Endothelial cell of umbilical vein (primary cell): ENCODE measurements at places on chromosomes 6 and 20.
A peak's percentile ranks its signal among the peaks of the same experiment; 100 is the strongest.

DNA sequence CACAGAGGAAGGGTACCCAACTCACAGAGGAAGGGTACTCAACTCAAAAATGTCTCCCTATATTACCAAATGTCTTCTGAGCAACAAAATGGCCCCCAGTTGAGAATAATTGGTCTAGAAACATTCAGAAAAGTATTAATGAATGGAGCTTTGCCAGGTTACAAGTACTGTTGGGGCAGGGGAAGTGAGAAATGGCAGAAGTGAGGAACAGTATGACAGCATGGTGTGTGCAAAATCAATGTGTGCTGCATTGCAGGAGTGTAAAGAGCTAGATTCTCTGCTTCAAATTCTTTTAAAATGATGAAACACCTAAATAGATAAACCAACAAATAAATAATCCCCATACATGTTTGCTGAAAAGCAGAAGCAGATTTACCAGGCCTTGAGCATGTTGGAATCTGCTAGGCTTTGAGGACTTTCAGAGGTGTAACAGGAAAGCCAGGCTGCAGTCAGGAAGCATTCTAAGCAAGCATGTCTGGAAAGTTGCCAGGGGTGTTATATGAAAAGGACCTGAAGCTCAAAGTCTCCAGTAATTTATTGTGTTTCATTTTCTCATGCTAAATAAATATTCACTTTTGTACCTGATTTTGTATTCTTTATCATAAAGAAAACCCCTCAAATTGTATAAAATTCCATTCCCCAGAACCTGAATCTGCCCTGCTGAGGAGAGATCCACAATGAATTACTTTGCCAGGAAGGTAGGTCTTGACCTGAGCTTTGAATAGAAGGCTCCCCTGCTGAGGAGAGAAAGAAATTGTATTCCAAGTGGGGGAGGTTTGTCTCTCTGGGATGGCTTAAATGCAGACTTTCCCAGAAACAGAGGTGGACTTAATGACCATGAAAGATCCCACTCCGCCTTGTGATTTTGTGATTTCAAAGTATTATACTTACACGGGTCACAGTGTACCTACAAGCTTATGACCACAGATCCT, 265.0 kb upstream of the MARCKS start:
- H3K4me3 ChIP-seq: no peak overlapping the region
- H3K27ac ChIP-seq: no peak overlapping the region
- peaks cover 16% of the 10 kb centered on the region for H3K4me1 ChIP-seq
- no peaks in the 10 kb centered on the region for H3K27me3 ChIP-seq
- DNase-seq: peak; percentile 78

GRCh38 chr6:142300302-142300701, 1.5 kb upstream of the ADGRG6 start:
- H3K4me1 ChIP-seq: peaks cover 26% of the 10 kb centered on the region
- H3K36me3 ChIP-seq: no peaks in the 10 kb centered on the region
- no peak overlapping the region for H3K4me3 ChIP-seq
- no peak for DNase-seq

DNA sequence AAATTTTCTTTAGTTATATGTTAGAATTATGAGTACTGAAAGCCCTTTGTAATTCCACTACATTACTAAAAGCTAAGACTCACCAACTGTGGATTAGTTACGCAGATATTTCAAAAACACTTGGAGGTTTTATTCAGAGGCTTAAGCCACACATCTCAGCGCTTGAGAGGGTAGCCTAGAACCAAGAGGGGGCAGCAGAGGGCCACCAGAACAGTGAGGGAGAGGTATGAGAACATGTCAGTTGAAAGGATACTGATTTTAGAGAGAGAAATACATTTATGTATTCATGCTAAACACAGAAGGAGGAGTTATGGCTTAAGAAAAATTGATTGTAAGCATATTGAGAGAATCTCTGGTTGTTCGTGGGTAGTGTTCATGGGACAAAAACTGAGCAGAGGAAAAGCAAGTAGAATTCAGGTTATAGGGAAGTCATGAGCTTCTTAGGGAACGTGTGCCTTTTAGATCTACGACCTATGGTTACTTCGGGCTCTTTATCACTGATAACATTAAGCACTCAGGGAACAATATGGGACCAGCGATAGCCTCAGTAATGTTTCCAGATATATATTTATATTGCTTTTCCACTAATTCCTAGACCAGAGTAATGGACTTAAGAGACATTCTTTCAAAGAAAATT, 20.4 kb upstream of the SERINC1 start:
- H3K4me3 ChIP-seq: no peak overlapping the region
- peak; percentile 78 for DNase-seq
- H3K36me3 ChIP-seq: no peaks in the 10 kb centered on the region
- peaks cover 12% of the 10 kb centered on the region for H3K27me3 ChIP-seq
- no peak overlapping the region for H3K27ac ChIP-seq
- no peaks in the 10 kb centered on the region for H3K4me1 ChIP-seq

GRCh38 chr20:62534526-62535221, 58.9 kb upstream of the GATA5 start:
- H3K27ac ChIP-seq: no peak overlapping the region
- H3K36me3 ChIP-seq: no peaks in the 10 kb centered on the region
- H3K4me3 ChIP-seq: no peak overlapping the region
- DNase-seq: no peak

GRCh38 chr6:151286214-151286613, 46.4 kb downstream of the AKAP12 start:
- H3K36me3 ChIP-seq: no peaks in the 10 kb centered on the region
- no peak overlapping the region for H3K27ac ChIP-seq
- DNase-seq: peak; percentile 54
- H3K4me3 ChIP-seq: no peak overlapping the region
- peaks cover 33% of the 10 kb centered on the region for H3K4me1 ChIP-seq

GRCh38 chr6:35973670-35974222, 50.7 kb downstream of the SLC26A8 start:
- DNase-seq: no peak
- H3K27me3 ChIP-seq: no peaks in the 10 kb centered on the region
- H3K4me1 ChIP-seq: peaks cover 6% of the 10 kb centered on the region
- no peak overlapping the region for H3K4me3 ChIP-seq
- H3K36me3 ChIP-seq: no peaks in the 10 kb centered on the region
- no peak overlapping the region for H3K27ac ChIP-seq

DNA sequence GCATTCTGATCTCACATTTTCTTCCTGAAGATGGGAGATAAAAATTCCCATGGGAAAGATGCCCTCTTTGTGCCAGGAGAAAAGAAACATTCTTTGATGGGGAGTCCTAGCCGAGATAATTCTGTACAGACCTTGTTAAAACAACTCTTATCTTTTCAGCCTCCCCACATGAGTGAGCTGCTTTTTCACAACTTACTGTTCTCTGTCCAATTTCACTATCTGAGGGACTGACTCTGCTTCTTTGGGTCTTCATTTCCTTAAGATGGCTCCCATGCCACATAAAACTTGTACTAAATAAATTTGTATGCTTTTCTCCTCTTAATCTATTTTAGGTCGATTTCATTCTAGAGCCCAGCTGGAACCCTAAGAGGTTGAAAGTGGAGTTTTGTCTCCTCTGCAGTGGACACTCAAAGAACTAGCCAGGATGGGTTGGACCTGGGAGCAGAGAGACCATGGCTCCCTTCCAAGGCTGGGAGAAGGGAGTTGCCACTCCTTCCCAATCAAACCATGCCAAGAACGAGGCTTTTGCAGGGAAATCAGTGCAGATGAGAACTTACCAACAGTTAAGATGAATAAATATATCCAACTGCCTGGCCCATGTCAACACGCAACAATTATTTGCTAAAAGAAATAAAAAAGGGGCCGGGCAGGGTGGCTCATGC, 285.8 kb upstream of the SULF2 start:
- no peak overlapping the region for H3K27ac ChIP-seq
- H3K4me3 ChIP-seq: no peak overlapping the region

- no peak overlapping the region for H3K4me3 ChIP-seq
- no peak overlapping the region for H3K27ac ChIP-seq
- H3K36me3 ChIP-seq: no peaks in the 10 kb centered on the region
Observed at GRCh38 chr20:46243707-46244628, 64.3 kb downstream of the CDH22 start.

- no peak overlapping the region for H3K27ac ChIP-seq
- no peaks in the 10 kb centered on the region for H3K36me3 ChIP-seq
- peaks cover 5% of the 10 kb centered on the region for H3K27me3 ChIP-seq
- H3K4me3 ChIP-seq: no peak overlapping the region
Observed at GRCh38 chr6:137427656-137428290, 66.4 kb downstream of the OLIG3 start.

GRCh38 chr20:24350923-24351368, 118.5 kb upstream of the SYNDIG1 start:
- H3K4me1 ChIP-seq: no peaks in the 10 kb centered on the region
- no peaks in the 10 kb centered on the region for H3K27me3 ChIP-seq
- no peak overlapping the region for H3K27ac ChIP-seq
- DNase-seq: no peak

DNA sequence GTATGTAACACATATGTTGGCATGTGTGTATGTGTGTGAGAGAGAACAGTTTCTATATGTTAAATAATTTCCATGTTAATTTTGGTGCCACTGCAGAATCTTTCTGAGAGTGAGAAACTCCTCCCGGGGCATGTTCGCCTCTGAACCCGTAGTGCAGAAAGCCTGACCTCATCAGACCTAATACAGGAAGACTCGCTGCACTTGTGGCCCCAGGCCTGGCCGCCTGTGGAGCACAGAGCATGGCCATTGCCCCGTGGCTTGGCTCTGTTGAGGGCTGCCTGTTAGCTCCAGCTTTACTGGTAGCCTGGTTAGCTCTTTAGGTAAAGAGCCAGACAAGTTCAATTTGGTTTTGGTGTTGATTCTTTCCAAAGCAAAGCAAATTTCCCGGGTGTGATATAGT, 25.5 kb downstream of the FARS2 start:
- H3K4me3 ChIP-seq: no peak overlapping the region
- no peaks in the 10 kb centered on the region for H3K27me3 ChIP-seq
- H3K27ac ChIP-seq: no peak overlapping the region
- no peaks in the 10 kb centered on the region for H3K4me1 ChIP-seq
- no peak for DNase-seq

DNA sequence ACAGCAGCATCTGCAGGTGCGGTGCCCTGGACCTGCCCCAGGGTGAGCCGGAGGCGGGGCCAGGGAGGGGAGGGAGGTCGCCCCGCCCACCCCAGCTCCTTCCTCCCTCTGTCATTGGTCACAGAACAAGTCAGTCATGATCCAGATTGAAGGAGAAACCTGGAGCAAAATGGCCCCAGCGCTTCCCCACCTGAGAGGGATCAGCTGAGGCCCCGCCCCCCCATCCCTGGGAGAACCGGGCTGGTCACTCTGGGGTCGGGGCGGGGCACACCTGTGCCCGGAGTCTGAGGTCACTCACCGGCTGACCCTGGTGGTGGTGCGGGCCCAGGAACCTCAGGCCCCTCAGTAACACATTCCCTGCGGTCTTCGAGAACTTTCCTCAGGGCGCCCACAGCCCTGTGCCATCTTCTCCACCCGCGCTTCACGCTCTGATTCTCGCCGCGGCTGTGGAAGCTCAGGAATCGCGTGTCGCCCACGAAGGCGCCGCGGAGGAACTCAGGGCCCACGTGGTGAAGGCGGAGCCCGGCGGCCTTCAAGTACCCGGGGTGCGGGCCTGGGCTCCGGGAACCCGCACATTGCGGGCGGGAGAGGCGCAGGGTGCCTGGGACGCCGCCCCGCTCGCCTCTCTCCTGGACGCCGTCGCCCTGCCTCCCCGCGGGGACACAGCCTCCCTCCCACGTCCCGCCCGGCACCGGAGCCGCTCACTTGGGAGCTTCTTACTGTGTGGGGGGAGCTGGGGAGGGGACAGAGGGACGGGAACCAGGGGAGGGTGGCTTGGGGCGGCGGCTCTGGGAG, 36.4 kb upstream of the HLA-C start:
- no peak for DNase-seq
- H3K27me3 ChIP-seq: peaks cover 44% of the 10 kb centered on the region
- no peaks in the 10 kb centered on the region for H3K36me3 ChIP-seq
- H3K4me1 ChIP-seq: no peaks in the 10 kb centered on the region

- H3K4me3 ChIP-seq: no peak overlapping the region
- no peak overlapping the region for H3K27ac ChIP-seq
- peaks cover 3% of the 10 kb centered on the region for H3K4me1 ChIP-seq
- DNase-seq: no peak
Observed at GRCh38 chr6:15349379-15349778, 103.5 kb downstream of the JARID2 start.

DNA sequence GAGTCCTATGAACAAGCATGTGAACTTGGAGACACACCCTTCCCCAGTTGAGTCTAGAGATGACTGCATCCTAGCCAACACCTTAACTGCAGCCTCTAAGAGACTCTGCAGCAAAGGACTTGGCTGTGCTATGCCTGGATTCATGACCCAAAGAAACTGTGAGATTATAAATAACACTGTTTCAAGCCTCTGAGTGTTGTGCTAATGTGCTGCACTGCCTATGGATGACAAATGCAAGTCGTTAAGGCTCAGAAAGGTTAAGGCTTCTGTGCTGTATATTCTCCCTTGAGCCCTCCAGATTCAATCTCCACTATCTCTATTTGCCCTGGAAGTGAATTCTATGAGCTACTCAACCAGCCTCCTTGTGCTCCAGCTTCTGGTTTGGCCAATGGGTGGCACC, 116.5 kb upstream of the CBLN4 start:
- no peaks in the 10 kb centered on the region for H3K4me1 ChIP-seq
- no peak for DNase-seq
- no peaks in the 10 kb centered on the region for H3K27me3 ChIP-seq
- no peak overlapping the region for H3K27ac ChIP-seq
- no peaks in the 10 kb centered on the region for H3K36me3 ChIP-seq
- H3K4me3 ChIP-seq: no peak overlapping the region

DNA sequence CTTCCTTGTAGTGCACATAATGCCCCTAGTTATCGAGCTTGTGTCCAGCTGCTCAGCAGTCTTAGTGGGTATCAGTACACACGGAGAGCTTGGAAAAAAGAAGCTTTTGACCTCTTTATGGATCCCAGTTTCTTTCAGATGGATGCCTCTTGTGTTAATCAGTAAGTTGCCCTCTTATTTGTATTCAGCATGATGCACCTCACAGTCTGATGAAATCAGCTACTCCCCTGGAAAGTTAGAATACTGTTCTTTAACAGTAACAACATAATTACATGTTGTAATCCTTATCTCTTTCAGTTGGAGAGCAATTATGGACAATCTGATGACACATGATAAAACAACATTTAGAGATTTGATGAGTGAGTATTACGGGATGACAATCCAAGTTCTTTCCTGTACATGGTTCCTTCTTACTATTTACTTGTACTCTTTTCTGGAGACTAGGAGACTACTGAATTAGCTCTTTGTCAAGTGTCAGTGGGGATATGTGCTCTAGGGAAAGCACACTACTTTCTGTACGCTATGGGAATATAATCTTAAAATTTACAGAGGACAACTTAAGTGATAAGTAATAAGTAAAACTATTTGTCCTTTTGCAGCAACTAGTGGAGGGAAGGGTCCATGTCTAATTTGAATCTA, 39.1 kb downstream of the PGM3 start:
- DNase-seq: no peak
- H3K27me3 ChIP-seq: no peaks in the 10 kb centered on the region
- H3K4me3 ChIP-seq: no peak overlapping the region
- no peaks in the 10 kb centered on the region for H3K36me3 ChIP-seq
- no peak overlapping the region for H3K27ac ChIP-seq

GRCh38 chr6:53984163-53984562, 127.1 kb upstream of the MLIP start:
- H3K27me3 ChIP-seq: no peaks in the 10 kb centered on the region
- no peaks in the 10 kb centered on the region for H3K36me3 ChIP-seq
- DNase-seq: peak; percentile 85
- peak overlapping the region; percentile 40 for H3K27ac ChIP-seq
- H3K4me3 ChIP-seq: no peak overlapping the region
